ENCODE measurements at places on chromosomes 6 and 20.

- no peak for DNase-seq
These were observed 246.1 kb upstream of the AFDN start for GRCh38 chr6:167580619-167580911.

DNA sequence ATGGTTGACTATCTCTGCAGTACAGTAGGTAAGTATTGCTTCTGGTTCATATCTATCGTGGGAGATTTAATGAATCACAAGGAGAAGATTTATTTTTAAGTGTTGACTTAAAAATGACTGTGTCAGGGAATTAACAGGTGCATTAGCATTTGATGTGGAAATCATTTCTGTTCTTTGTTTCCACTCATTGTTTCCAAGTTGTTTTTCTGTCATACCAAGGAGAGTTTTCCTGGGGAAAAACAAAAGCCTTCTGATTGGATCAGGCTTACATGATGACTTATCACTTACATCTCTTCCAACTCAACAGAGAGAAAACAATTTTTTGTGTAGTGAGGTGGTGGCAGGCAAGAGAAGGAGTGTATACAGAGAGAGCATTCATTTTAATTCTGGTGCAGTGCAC is 686.4 kb downstream of the HTR1B start:
- no peak for DNase-seq

DNA sequence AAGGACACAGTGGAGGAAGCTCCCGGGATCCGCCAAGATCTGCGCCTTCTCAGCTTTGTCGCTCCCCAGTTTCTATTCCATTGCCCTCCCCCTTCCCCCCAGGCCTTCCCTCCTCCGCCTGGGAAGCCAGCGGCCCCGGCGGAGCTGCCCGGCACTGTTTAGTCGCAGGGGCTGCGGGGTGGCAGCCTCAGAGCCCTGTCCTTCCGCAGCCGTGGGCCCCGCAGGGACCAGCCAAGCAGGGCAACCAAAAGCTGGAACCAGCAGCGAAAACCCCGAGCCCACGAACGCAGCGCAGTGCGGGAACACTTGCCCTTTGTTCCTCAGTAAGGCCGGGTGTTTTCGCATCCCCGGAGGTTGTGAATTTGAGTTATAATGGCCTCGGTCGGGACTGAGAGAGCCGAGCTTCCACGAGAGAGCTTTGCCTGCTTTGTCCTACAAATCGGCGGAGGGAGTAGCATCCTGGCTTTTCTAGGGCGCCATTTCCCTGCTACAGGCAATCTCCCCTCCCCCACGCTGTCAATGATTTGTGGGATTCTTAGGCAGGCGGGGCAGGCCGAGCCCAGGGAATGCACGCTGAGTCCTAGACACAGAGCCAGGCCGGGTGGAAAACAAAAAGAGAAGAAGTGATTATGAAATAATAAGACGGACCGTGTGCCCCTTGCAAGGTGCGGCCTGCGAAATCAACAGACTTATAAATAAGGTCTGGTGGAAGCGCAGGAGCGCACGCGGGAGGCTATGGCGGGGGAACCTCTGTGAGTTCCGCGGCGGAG is 4.0 kb upstream of the TUBB2B start:
- DNase-seq = no peak

- DNase-seq = no peak
These were observed 1.7 kb downstream of the THBD start for GRCh38 chr20:23047738-23048214.

- no peak for DNase-seq
These were observed 71.9 kb upstream of the SULF2 start for GRCh38 chr20:47857187-47857568.

- no peak for DNase-seq
These were observed 168.2 kb downstream of the ZNF217 start for GRCh38 chr20:53425481-53425880.

DNA sequence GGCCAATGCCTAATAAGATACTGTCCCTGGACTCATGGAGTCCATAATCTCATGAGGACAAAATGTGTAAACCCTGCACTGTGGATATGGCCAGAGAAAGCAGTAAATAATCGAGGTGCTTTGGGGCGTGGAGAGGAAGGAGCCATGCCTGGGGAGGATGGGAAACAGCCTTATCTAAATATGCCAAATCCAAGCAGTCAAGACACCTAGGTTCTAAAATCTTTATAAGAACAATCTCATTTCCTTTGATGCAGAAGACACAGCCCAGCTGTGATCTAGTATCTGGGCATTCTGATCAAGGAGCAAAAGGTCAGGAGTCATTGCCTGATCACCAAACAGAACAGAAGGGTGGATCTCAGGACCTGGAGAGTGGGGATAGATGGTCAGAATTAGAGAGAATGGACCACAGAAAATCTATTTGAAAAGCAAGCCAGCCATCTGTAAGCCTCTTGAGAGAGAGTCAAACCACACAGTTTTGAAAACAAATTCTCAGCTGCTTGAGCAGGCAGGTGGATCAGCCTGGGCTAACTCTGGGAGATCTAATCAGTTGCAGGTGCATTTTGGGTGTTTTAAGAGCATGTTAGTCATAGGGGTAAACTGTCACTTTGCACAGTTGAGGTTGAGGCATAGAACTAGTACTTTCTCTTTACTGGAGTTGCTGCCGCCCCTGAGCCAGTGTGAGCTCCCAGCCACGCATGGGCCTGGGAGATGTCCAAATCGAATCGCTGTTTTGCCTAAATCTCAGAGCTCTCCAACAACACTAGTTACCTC is 130.8 kb upstream of the TNFAIP3 start:
- DNase-seq = no peak

DNA sequence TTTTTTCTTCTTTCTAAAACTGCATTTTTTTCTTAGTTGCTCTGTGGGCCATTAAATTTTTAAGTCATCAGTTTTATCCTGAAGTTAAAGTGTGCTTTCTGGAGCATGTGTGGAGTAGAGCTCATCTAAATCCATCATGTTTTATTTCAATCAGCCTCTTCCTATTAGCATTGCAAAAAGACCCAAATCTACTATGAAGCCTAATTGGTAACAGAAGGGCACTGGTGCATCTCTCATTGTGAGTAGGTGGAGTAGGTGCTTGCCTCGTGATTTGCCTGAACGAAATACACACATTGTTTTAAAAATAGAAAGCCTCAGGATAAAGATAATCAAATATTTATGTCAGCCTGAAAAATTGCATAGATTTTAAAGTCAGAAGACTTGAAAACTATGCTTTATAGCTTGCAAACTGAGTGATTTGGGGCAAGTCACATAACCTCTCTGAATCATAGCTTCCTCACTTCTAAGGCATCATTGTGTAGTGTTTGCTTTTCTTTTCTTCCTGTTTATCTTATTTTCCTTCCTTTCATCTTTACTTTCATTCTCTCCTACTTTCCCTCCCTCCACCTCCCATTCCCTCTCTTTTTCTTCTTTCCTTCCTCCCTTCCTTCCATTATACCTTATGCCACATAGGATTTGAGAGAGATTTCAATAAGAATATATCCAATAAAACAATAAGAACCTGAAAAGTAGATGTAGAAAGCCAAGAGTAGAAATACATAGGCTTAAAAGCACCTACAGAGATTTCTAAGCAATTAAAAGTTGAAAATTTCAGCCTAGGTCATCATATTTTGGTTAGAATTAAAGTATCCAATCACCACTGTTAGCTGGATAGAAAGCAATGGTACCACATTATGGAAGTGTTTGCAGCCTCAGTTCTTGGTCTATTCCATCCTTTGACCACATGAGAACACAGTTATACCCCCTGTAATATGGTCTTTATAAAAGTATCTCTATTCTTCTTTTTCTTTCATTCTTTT is 49.6 kb upstream of the RNF146 start:
- DNase-seq = no peak

DNA sequence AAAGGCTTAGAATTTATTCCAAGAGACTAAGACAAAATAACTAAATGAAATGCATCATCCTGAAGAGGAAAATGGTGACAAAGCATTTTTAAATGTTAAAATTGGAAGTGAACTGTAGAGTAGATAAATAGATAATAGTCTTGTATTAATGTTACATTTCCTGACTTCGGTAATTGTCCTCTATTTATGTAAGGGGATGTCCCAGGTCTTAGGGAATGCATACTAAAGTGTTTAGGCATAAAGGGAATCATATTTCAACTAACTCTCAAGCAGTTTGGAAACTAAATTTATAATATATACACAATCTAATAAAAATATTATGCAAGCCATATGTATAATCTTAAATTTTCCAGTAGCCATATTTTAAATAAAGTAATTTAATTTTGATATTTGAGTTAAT is 159.3 kb downstream of the WDR27 start:
- DNase-seq = no peak

DNA sequence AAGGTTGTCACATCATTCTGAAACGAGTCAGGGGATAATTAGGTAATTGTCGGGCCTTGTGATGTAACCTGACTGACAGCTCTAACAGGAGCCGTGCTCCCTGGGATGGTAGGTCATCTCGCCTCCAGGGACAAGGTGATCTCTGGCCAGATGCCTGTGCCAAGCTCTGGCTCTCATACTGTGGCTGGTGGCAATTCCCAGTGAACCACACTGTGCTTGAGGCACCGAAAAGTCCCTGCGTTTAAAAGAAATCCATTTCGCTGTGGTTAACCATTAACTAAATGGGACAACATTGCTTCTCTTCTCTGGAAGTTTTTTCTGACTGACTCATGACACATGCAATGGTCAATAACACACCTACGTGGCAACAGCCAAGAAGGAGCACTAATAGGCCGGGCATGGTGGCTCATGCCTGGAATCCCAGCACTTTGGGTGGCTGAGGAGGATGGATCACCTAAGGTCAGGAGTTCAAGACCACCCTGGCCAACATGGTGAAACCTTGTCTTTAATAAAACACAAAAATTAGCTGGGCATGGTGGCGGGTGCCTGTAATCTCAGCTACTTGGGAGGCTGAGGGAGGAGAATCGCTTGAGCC is 669.2 kb downstream of the PRKN start:
- DNase-seq = no peak

DNA sequence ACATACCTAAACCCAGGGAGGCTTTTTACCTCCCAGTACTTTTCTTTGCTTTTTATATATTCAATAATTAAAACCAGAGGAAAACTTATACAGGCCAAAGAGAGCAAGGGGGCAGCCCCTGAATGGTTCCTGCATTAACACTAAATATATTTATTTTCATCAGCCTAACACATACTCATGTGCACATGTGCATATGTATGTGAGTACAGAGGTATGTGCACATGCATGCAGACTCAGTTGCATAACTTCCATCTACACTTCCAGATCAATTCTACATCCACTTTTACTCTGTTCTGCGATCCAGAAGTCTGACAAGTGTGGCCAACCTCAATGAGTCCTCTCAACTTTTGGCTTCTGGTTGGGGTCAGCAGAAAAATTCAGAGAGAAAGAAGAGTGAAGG is 794.2 kb downstream of the DHX35 start:
- no peak for DNase-seq

- DNase-seq = no peak
These were observed 13.7 kb downstream of the EXOC2 start for GRCh38 chr6:679282-679681.

DNA sequence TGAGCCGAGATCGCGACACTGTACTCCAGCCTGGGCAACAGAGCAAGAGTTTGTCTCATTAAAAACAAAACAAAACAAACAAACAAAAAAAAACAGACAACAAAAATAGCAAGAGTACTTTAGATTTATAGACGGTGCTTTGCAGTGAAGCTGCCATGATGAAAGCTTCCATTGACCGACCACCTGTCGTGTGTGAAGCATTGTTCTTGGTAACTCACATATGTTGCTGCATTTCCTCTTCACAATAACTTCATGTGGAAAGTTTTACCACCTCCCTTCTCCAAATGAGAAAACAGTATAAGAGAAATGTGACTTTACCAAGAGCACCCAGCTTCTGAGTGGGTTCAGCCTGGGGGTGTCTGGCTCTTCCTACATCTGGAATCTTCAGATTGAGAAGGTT is 56.4 kb upstream of the PTGIS start:
- DNase-seq = no peak

- no peak for DNase-seq
These were observed 169.5 kb downstream of the VEGFA start for GRCh38 chr6:43939281-43940070.

- DNase-seq = no peak
These were observed 26.4 kb downstream of the PSMG4 start for GRCh38 chr6:3285049-3285639.
